ENCODE measurements at places on chromosomes 7 and 10.

- DNase-seq: no peak
These were observed 187.8 kb downstream of the PARD3 start for GRCh38 chr10:34627331-34627730.

- DNase-seq: no peak
These were observed 608.0 kb upstream of the NRP1 start for GRCh38 chr10:33942508-33942907.

DNA sequence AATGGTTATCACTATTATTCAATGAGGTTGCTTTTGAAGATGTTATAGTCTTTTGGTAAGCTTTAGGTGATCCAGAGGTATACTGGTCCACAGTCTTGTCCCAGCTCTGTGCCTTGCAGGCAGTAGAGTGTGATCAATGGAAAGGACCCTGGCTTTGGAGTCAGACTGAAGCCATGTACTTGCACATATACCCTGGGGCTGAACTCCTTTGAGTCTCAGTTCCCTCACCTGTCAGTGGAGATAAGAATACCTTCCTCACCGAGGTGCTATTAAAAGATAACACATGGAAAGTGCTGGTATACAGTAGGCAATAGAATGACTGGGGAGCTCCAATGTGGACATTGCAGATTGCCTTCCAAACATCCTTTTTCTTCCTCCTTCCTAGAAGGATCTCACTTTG, 16.0 kb upstream of the PDLIM1 start:
- DNase-seq: no peak

DNA sequence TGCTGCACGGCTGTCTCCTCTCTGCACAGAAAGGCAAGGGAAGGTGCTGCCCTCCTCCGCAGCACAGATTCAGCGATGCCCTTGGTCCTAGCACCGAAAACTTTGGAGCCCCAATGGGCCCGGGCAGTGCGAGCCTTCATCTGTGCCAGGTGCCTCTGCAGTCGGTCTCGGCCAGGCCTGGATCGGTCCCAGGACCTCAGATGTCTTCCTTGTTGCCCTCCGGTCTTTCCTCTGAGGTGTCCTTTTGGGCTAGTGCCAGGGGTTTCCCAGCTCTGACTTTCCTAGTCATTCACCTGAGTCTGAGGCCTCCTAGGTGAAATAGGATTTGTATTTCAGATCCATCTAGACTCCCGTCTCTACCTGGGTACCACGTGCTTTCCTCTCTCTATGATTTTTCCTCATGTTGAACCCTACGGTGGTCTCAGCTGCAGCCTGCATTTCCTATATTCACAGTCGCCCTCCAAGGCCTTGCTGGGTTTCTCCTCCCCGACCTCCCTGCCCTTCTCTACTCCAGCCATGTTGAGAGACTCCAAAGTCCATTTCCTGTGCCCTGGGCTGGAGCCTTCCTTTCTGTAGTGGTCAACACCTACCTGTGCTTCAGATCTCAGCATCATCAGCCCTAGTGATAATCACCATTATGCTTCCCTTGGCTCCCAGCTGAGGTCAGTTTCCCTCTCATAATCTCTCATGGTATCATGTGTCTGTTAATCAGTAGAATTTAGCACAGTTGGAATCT, 92.0 kb upstream of the PRSS58 start:
- no peak for DNase-seq

DNA sequence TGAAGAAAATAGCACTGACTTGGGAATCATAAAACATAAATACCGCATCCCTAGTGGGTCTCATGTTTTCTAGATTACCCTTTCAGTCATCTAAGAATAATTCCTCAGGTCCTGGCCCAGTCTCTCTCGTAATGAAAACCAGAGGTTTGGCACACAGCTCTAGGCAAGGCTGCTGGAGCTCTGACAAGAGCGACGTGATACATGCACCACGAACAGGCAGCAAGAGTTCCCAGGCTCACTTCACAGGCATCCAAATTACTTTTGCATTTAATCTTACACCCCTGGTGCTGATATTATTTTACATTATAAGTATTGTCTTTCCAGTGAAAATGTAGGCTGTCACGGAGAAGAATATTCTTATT, 105.2 kb downstream of the THSD7A start:
- no peak for DNase-seq

DNA sequence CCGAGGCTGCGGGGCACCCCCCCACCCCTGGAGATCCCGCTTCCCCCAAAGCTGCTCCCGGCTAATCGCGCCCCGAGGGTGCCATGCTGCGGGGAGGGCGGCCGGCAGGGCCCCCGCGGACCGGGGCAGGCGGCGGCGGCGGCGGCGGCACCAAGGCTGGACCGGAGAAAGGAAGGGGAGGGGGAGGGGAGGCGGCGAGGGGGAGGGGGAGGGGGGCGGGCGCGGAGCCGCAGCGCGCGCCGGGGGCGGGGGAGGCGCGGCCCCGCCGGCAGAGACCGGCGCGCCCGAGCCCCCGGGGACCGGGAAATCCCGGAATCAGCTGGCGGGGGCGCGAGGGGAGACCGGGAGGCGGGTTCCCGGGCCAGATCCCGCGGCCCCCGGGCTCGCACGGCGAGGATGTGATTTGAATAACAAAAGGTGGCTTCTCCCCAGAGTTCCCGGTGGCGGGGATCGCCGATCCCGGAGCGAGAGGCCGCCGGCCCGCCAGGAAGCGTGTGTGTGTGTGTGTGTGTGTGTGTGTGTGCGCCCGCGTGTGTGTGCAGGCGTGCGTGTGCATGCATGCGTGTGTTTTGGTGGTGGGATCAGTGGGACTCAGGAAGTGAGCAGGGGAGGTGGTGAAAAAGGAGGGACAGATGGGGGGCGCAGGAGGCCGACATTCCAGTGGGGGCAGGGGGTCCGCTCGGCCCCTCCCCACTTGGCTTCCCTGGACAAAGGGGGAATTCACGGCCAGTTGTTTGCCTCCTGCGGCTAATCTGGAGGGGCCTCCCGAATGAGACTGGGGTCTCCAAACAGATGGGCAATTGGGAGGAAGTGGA, 99.5 kb downstream of the HIP1 start:
- peak; percentile 54 for DNase-seq

GRCh38 chr10:44933451-44934321, 22.5 kb downstream of the TMEM72 start:
- no peak for DNase-seq

DNA sequence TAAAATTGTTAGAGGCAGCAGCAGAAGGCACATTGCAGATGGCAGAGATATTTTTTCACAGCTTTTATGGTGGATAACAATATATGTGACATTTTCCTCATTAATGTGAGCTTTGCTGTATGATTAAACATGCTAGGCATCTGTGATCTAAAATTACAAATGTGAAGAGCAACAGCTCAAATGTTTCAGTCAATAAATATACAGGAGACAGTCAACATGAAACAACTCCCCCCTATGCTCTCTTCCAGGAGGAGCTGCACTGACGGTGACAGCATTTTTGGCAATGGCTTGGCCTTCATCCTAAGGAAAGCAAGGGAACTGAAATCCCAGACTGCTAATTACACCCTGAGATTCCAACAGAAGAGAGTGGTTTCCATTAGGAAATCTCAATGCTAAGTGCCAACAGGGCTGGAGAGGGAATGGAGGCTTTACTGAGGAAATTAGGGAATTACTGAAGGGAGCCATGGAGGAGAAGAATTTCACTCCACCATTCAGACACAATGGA, 51.4 kb upstream of the GRB10 start:
- DNase-seq: no peak

GRCh38 chr7:3294432-3295100, 6.5 kb upstream of the SDK1 start:
- DNase-seq: peak; percentile 90

GRCh38 chr7:69631131-69631530, 32.9 kb downstream of the AUTS2 start:
- no peak for DNase-seq

- no peak for DNase-seq
These were observed 35.5 kb upstream of the DGKI start for GRCh38 chr7:137882261-137882668.

- no peak for DNase-seq
These were observed 47.3 kb upstream of the NCF1 start for GRCh38 chr7:74726309-74727101.

- no peak for DNase-seq
These were observed 101.2 kb upstream of the ZNF746 start for GRCh38 chr7:149598721-149599308.

DNA sequence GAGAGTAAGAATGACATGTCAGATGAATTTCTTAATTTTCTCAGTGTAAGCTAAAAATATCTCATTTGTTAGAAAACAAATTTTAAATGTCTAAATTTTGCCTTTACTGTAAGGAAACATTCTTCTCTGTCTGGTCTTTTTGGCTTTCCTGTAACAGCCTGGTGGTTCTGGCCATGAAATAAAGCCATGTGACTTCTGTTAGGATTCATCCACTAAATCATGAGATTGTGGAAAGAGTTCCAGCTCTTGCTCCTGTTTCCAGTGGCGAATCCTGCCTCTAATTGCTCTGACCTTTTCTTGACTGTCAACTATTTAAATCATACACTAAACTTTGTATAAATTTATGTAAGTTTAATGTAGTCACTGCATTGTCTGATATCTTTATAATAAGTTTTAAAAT, 398.5 kb upstream of the AKR1E2 start:
- DNase-seq: no peak

- no peak for DNase-seq
These were observed 3.2 kb upstream of the CDHR1 start for GRCh38 chr10:84191106-84191505.

DNA sequence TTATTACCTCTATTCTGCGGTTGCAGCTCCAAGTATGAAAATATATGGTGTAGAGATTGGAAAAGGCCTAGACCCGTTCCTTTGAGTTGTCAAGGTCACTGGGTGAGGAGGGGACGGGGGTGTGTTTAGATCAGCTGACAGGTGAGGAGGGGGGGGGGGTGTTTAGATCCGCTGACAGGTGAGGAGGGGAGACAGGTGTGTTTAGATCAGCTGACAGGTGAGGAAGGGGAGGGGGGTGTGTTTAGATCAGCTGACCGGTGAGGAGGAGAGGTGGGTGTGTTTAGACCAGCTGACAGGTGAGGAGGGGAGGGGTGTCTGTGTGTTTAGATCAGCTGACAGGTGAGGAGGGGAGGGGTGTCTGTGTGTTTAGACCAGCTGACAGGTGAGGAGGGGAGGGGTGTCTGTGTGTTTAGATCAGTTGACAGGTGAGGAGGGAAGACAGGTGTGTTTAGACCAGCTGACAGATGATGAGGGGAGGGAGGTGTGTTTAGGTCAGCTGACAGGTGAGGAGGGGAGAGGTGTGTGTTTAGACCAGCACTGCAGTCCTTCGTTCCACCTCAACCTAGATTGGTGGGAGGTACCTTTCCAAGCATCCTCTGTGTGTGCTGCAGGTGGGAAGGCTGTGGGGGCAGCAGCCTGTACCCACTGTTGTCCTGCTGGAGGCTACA, 655.0 kb upstream of the ADARB2 start:
- no peak for DNase-seq

- no peak for DNase-seq
These were observed 9.0 kb downstream of the AGAP3 start for GRCh38 chr7:151095123-151095797.

GRCh38 chr7:36262309-36263094, 109.4 kb downstream of the EEPD1 start:
- no peak for DNase-seq

DNA sequence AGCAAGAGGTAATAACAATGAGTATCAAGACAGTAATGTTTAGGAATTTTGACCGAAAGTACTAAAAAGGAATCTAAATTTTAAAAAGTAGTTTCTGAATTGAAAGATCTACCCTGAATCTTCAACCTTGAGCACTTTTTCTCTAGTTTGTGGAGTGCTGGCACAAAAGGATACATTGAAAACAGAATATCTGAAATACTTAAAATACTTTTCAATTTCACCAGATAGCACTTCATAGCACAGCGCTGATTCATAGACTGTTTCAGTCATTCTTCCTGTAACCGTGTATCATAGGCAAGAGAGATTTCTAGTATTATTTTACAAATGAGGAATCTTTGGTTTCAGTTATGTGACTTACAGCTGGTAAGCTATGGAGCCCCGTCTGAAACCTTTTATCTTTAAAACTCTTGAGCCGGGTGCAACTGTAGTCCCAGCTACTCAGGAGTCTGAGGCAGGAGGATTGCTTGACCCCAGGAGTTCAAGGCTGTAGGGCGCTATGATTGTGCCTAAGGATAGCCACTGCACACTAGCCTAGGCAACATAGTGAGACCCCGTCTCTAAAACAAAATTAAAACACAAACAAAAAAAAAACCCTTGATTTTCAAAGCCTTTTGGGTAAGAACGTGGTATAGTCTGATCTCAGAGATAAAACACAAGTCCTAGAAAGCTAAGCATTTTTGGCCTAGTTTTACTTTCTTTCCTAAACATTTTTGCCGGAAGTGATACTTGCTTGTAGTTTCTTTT, 35.1 kb downstream of the FHIP2A start:
- no peak for DNase-seq
